ENCODE measurements at places on chromosomes 2 and 18. TPM values are rescaled to one million over a fixed set of nuclear protein-coding genes. Genes with fewer than 3 reads are reported as not detected.
A peak's percentile ranks its signal among the peaks of the same experiment; 100 is the strongest.

DNA sequence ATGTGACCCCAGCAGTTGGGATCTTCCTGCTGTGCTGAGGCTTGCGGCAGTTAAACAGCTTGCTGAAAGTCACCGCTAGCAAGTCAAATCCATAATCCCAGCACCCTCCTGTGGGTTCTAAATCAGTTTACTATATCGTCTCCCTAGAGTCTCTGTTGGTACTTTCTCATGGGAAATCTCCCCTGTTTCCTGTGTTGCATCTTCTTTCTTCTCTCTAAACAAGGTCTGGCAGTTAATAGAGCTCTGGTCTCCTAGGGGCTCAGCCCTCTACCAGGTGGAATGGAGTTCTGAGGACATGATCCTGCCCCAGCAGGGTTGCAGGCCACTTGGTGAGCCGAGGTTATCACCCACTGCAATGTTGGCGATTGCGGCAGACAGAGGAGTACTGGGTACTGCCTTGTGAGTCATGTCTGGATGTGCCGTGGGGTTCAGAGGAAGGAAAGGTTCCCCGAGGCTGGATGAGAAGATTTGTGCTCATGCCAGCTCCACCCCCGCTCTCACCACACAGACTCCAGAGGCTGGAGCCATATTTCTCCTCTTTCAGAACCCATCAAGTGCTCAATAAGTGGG lies 59.4 kb upstream of the SIX2 start:
- H3K4me1 ChIP-seq = no peaks in the 10 kb centered on the region
- H3K36me3 ChIP-seq = no peaks in the 10 kb centered on the region
- DNase-seq = no peak
- no peak overlapping the region for H3K4me3 ChIP-seq
- H3K27ac ChIP-seq = no peak overlapping the region
- H3K27me3 ChIP-seq = peaks cover 6% of the 10 kb centered on the region

DNA sequence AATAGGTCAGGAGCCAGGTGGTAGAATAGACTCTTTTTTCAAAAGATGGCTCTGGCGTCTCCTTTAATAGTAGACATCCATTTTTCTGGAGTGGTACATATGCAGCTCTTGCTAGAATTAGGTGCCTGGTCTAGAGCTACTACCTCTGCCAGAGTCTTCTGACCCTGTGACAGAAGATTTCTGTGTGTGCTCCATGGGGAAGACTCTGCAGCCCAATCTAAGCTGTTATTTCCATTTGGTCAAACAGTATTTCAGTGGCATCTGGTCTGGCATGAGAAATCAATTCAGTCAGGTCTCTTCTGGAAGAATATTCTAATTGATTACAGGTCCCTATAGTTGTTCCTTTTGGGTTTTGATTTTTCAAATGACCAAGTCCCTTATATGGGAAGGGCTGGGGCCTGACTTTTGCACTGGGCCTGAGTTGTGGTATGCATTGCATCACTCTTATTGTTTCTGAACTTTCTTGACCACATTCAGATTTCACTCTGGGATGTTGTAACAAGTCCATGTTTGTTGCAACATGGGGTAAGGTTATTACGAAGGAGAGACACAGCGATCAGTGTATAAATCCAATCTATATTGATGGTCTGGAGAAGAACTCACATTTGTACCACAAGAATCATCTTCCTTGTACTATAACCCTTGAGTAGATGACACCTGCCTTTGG lies 12.1 kb downstream of the MXD1 start:
- no peaks in the 10 kb centered on the region for H3K27me3 ChIP-seq
- peaks cover 21% of the 10 kb centered on the region for H3K36me3 ChIP-seq
- no peak overlapping the region for H3K27ac ChIP-seq

GRCh38 chr2:1808981-1809422 lies 64.7 kb upstream of the PXDN start:
- H3K27me3 ChIP-seq = no peaks in the 10 kb centered on the region
- H3K4me1 ChIP-seq = peaks cover 14% of the 10 kb centered on the region
- no peaks in the 10 kb centered on the region for H3K36me3 ChIP-seq

DNA sequence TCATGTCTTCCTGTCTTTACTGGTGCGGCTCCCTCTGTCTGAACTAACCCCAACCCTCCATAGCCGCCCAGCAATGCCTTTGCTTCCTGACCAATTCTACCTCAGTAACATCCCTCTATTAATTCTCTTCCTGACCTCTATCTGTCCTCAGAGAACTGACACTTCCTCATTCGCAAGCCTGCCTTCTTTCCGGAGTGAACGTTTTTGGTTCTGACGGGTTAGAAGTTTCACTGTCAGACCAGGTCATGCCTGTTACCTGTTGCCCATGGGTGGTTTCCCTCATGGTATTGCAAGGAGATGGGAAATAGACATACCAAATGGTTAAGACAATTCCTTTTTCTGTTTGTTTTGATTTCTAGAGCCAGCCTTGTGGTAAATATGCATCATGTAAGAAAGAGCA lies 453.4 kb upstream of the SLC14A2 start:
- H3K27me3 ChIP-seq = no peaks in the 10 kb centered on the region
- H3K4me3 ChIP-seq = no peak overlapping the region
- H3K4me1 ChIP-seq = peaks cover 16% of the 10 kb centered on the region
- H3K36me3 ChIP-seq = no peaks in the 10 kb centered on the region
- DNase-seq = no peak

DNA sequence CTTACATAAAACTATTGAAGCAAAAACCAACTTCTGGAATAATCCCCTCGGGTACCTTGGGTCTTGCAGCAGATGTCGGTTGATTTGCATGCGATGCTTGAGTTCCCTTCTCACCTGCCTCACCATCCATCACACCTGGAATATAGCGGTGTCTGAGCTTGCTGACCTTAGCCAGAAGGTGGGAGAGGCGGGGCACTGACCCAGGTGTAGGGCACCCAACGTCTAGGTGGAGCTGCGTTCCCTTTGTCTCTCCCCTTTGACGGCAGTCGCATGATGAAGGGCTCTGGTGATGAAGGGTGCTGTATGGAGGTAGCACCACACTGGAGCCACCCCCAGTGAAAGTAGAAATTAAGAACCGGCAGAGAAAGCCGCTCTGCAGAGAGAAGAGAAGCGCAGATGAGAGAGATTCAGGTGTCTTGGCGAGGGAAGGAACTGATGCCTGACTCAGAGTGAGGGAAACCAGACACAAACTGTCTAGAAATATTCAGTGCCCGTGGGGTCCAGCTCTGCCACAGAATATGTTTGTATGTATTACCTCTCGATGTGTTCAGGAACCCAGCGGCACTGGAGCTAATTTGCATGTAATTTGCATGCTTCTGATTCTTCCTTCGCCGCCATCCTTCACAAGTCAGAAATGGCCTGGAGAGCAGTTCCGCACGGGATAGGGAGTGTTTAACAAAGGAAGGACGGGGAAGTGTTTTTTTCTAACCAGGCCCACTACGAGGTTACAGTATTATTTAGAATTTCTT lies 19.4 kb upstream of the MBP start:
- no peak overlapping the region for H3K4me3 ChIP-seq
- no peak for DNase-seq
- no peaks in the 10 kb centered on the region for H3K4me1 ChIP-seq
- no peaks in the 10 kb centered on the region for H3K36me3 ChIP-seq
- H3K27me3 ChIP-seq = no peaks in the 10 kb centered on the region
- H3K27ac ChIP-seq = no peak overlapping the region

- no peaks in the 10 kb centered on the region for H3K27me3 ChIP-seq
- peak within 1 kb of the TSS; percentile 82 for H3K4me3 ChIP-seq
- no peaks in the 10 kb centered on the region for H3K36me3 ChIP-seq
- peak; percentile 94 for DNase-seq
- H3K27ac ChIP-seq = peak within 1 kb of the TSS; percentile 98
These were observed at the start of gene RAB31 for GRCh38 chr18:9708057-9708433. TSS of gene RAB31 (plus strand) at chr18:9708301. CDS start at chr18:9708406, 105 bp downstream.

DNA sequence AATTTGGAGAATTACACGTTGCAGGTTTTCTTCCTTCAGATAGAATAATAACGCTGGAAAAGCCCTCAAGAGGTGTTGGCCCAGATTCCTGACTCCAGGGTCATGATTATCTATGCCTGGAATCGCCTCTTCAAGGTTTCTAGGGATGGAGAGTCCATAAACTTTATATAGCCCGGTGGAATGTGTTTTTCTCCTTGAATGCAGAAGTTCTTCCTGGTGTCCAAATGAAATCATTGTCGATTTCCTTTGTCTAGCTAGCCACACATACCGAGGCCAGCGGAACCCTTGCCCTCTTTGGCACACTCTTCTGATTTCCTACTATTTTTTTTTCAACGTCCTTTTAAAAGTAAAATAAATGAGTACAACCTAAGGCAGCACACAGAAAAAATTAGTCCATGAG lies 117.8 kb downstream of the PID1 start:
- H3K4me1 ChIP-seq = no peaks in the 10 kb centered on the region
- H3K36me3 ChIP-seq = no peaks in the 10 kb centered on the region

DNA sequence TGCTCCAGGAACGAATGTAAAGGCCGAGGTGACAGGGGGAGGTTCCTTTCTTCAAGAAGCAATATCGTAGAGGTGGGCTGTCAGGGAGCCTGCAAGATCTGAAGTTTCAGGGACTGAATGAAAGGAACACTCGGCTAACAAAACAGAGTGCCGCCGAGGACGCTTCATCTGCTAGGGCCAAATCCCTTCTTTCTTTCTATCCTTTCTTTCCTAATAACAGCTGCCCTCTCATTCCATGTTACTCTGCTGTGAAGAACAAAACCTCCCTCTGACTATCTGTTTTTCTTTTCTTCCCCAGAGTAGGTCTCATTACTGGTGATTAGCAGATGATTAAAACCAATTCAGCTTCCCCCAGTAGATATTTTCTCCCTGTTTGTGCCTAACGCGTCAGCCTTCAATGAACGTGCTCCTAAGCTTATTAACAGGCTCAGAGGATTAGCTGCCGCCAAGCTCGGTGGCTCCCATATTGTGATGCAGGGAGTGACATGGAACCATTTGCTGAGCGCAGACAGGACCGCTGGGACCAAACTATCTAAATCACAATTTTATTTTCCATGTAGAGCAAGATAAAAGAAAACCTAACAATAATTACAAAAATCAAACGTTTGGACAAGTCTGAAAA lies 414.6 kb downstream of the TMEM182 start:
- H3K4me1 ChIP-seq = no peaks in the 10 kb centered on the region
- no peak for DNase-seq
- no peaks in the 10 kb centered on the region for H3K27me3 ChIP-seq
- H3K27ac ChIP-seq = no peak overlapping the region
- no peak overlapping the region for H3K4me3 ChIP-seq
- no peaks in the 10 kb centered on the region for H3K36me3 ChIP-seq

- H3K27ac ChIP-seq = no peak overlapping the region
- no peaks in the 10 kb centered on the region for H3K36me3 ChIP-seq
- H3K4me1 ChIP-seq = no peaks in the 10 kb centered on the region
- H3K4me3 ChIP-seq = no peak overlapping the region
These were observed 160.6 kb downstream of the MTCL1 start for GRCh38 chr18:8865934-8866333.

GRCh38 chr18:75170916-75171315 lies 38.0 kb downstream of the PTGR3 start:
- no peak for DNase-seq
- no peaks in the 10 kb centered on the region for H3K4me1 ChIP-seq
- no peak overlapping the region for H3K27ac ChIP-seq
- H3K4me3 ChIP-seq = no peak overlapping the region
- no peaks in the 10 kb centered on the region for H3K27me3 ChIP-seq

- no peaks in the 10 kb centered on the region for H3K27me3 ChIP-seq
- H3K4me1 ChIP-seq = no peaks in the 10 kb centered on the region
- no peaks in the 10 kb centered on the region for H3K36me3 ChIP-seq
- no peak overlapping the region for H3K4me3 ChIP-seq
- no peak overlapping the region for H3K27ac ChIP-seq
These were observed 56.6 kb downstream of the FAM228A start for GRCh38 chr2:24231461-24231881.

DNA sequence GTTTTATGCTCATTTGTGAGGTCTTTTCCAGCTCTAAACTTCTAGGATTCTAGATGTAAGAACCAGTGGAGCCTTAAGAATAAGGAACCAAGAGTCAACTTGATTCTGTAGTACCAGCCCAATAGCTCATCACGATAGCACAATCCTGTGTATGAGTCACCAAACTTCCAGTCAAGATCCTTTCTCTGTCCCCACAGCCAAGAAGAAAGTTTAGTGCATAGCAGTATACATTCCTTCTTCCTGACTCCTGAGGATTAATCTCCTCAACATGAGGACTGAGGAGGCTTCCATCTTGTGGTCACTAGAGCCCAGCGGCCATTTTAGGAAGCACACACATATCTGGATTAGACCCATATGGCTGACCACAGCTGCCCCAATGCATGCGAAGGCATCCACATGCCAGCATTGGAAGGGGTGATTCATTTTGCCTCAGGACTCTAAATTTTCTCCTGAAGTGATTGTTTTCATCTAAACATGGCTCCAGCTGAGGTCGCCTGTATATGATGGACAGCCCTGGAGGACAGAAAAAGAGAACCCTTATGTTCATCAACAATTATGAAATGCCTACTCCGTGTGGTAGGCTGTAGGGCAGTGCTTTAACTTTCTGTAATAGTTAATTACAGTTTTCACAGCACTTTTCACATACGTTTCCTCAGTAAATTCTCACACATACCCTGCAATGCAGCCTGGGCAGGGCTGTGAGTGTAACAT lies 53.5 kb downstream of the RASGRP3 start:
- no peak overlapping the region for H3K27ac ChIP-seq
- no peak overlapping the region for H3K4me3 ChIP-seq
- no peak for DNase-seq

- H3K36me3 ChIP-seq = no peaks in the 10 kb centered on the region
- H3K4me3 ChIP-seq = no peak overlapping the region
These were observed 294.8 kb upstream of the NRP2 start for GRCh38 chr2:205387350-205388055.

Gene SRD5A2
- polyA plus RNA-seq = not detected

Gene TCF23
- 0.03 TPM for polyA plus RNA-seq

Gene ANTXR1
- 8.3 TPM for polyA plus RNA-seq

Gene CRACDL
- 7.0 TPM for polyA plus RNA-seq

Gene SUCLG1
- 150 TPM for polyA plus RNA-seq

Gene SULT1C2
- 1.8 TPM for polyA plus RNA-seq

Data from sigmoid colon (tissue), 7 donors.